ENCODE measurements at places on chromosomes 5 and 9. TPM values are rescaled to one million over a fixed set of nuclear protein-coding genes. Genes with fewer than 3 reads are reported as not detected.

- DNase-seq, result no peak
Measured at GRCh38 chr5:53515988-53516387, 35.6 kb downstream of the FST start.

Gene TAF11L8
- polyA plus RNA-seq, result not detected

Gene RORB
- not detected for polyA plus RNA-seq

Gene LHX2
- polyA plus RNA-seq, result 4.1 TPM

Gene TAS2R1
- not detected for polyA plus RNA-seq

GRCh38 chr9:69273161-69273560 lies 51.9 kb upstream of the ENTREP1 start:
- no peak for DNase-seq

Gene LECT2
- not detected for polyA plus RNA-seq

Gene SPAG8
- polyA plus RNA-seq, result 0.71 TPM

Gene DNAJC25
- polyA plus RNA-seq, result 8.5 TPM

DNA sequence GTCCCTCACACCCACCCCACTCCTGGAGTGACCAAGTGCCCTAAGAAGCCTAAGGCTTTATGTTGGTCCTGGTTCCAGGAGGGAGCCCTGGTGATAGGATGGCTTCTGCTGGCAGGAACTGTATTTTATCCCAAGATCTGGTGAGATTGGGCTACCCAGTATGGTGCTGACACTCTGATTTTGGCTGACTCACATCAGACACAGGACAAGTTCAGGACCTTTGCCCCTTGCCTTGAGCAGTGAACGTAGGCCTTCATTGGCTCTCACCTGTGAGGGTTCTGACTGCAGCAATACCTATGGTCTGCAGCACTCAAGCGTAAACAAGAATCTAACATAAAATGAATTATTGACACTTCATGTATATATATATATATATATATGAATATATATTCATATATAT lies 25.0 kb downstream of the BHMT start:
- DNase-seq, result no peak

DNA sequence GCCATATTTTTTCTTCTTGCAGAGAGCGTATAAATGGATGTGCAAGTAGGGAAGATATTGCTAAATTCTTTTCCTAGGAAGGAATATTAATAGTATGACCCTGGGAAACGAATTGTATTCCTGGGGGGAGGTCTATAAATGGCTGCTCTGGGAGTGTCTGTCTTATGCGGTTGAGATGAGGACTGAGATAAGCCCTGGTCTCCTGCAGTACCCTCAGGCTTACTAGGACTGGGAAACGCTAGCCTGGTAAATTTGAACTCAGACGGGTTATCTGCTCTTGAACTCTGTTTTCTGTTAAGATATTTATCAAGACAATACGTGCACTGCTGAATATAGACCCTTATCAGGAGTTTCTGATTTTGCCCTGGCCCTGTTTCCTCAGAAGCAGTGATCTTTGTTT lies 1126.4 kb upstream of the C9orf72 start:
- no peak for DNase-seq

DNA sequence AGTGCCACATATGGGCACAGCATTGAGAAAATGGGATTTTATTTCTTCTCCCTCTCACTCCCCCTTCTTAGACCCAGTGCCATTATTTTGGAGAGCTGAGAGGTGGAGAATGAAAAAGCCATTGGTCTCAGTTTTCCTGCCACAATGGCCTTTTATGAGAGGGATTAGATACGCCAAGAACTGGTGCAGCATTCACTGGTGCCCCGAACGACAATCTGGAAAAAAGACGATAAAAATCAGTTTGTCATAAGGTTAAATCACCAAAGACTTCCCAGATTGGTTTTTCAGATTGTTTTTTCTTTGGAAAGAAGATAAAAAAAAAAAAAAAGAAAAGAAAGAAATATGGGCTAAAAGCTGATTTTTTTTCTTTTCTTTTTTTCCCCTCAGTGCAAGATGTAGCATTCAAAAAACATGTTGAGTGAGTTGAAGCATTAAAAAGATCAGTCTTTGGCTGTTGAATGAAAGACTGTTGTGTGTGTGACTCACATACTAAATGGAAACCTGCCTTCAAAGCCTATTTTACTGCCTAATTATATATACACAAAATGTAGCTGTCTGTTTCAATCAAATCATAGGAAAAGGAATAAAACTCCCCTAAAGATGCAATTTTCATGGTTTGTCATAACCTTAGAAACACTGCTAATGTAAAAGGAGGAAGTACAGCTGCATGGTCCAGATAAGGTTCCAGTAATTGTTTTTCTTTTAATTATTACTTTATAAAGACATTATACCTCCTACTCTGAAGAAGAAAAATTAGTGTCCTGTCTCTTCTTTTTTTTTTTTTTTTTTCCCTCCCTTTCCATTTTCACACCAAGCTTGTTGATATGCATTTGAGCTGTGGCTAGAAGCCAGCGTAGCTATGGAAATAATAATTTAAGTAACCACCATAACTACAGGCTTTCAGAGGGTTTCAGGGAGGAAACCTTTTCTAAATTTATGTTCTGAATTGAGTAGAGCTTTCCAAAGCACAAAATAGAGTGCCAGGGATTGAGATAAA lies 27.2 kb upstream of the ZNF608 start:
- DNase-seq, result no peak

Data from A549 (cell line).